ENCODE measurements at places on chromosomes 1 and 21.

DNA sequence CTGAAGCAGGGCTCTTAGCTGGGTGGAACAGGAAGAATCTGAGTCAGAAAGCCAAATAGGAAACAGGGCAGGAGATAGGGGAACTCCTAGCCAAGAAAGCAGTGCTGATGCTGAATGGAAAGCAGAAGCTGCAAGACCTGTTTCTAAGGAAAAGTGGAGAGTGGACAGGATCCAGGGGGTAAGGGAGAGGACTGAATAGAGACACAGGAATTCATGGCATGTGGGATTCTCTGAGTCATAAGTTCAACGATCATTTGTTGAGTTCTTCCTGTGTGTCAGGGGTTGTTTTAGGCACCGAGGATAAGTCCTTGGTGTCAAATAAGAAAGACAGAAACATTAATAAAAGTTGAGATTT lies 153.8 kb upstream of the FGGY start:
- no peak for DNase-seq

DNA sequence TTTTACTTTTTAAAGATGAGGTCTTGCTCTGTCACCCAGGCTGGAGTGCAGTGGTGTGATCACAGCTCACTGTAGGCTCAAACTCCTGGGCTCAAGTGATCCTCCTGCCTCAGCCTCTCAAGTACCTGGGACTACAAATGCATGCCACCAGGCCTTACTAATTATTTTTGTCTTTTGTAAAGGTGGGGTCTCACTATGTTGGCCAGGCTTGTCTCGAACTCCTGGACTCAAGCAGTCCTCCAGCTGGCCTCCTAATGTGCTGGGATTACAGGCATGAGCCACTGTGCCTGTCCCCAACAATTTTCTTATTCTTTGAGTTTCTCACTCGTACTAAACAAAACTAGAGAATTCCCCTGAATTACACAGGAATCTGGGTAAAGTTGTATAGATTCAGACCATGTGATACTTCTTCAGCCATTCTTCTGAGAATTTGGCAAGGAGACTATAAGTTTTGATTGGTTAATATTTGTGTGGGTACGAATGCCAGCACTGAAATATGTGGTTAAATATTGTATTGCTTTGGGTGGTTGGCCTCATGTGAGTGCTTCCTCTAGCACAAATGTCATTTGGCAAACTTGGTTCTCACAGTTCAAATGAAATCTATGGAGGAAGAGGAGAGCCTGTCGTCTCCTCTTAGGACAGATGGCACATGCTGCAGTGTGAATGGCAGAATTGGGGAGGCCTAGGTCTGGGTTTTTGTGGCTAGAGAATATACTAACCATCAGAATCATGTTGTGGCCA lies 104.9 kb downstream of the RUNX1 start:
- no peak for DNase-seq

DNA sequence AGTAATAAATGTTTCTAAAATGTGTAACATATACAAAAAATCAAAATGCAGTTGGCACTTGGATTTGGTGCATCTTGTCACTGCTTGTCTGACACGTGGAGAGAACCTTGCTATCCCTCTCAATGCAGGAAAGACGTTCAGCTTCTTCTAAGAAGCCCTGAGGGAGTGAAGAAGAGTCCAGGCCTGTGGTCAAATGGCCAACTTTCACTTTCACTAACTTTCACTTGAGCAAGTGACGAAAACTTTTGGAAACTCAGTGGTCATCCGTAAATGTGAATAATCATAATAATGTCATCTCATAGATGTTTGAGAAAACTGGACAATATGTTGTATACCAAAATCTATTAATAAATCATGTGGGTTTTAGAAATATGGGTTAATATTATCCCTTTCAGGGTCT lies 61.9 kb downstream of the ERG start:
- no peak for DNase-seq

GRCh38 chr1:157249326-157249725 lies 111.1 kb upstream of the ETV3 start:
- no peak for DNase-seq

- DNase-seq = no peak
Measured at GRCh38 chr1:220426989-220427388, 100.9 kb upstream of the MARK1 start.

DNA sequence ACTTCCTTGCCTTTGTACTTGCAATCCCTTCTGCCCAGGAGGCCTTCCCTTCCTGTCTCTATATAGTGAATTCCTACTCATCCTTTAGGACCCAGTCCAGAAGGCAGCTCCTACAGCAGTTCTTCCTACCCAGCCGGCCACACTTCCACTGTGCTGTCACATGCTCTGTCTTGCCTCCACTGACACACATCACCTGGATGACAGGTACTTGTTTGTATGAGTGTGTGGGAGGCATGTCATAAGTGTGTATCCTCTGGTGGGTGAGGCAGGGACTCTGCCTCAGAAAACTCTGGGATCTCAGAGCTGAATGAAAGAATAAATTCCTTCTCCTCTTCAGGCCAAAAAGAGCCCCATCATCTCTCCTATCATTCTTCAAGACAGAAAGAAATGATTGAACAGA lies 5.1 kb upstream of the OSCP1 start:
- no peak for DNase-seq

DNA sequence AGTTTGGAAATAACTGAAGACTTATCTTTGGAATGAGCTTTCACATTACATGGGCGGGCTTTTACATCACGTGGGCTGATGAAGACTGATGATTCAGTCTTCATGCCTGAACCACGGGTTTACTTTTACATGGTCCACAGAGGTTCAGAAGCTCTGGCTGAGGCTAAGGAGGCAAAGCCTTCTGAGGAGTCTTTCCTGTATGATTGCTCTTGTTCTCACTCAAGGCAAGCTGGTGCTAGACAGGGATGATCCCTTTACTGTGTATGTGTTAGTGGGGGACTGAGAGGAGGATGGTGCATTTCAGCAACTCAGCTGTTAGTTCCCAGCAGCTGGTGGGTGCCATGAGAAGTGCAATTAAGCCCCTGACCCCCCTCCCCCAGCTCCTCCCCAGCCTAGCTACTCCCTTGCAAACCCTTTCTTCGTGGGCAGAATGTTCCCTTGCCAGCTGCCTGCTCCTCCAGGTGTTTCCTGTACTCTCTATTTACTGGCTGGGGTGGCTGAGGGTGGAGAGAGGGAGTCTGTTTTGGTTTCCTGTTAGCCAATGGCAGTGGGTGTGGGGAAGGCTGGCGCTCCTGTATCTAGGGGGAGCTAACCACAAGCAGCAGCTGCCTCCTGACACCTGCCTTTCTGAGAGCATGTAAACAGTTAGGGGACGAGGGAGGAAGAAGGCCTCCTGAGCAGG lies 15.4 kb downstream of the BTG2 start:
- peak; percentile 63 for DNase-seq

GRCh38 chr21:38503583-38503982 lies 5.3 kb upstream of the ERG start:
- no peak for DNase-seq

- DNase-seq = no peak
Measured at GRCh38 chr1:171798765-171799164, 17.3 kb downstream of the METTL13 start.

GRCh38 chr1:222948079-222948478 lies 133.2 kb downstream of the DISP1 start:
- DNase-seq = no peak

DNA sequence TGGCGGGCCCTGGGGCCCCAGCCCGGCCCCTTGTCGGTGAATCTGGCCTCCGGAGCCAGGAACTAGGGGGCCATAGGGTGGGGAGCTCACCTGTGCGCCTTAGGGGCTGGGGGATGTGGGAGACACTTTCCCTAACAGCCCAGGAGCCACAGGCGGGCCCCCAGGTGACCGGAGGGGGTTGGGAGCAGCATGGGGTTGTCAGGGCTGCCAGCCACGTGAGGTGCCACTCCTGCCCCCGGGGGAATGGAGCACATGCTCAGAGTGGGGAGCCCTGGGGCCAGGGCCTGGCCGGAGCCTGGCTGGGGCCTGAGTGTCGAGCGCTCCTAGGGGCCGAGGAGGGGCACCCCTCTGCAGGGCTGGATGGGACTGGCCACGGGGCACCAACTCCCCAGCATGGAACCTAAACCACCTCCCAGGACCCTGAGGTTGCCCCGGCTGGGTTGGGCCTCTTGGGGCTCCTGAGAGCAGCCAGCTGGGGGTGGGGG lies 19.9 kb downstream of the PRXL2B start:
- peak; percentile 25 for DNase-seq

DNA sequence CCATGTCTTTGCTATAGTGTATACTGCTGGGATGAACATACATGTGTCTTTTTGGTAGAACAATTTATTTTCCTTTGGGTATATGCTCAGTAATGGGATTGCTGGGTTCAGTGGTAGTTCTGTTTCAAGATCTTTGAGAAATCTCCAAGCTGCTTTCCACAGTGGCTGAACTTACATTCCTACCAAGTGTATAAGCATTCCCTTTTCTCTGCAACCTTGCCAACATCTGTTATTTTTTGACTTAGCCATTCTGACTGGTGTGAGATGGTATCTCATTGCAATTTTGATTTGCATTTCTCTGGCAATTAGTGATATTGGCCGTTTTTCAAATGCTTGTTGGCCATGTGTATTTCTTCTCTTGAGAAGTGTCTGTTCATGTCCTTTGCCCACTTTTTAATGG lies 37.5 kb upstream of the ANGPTL1 start:
- no peak for DNase-seq

- DNase-seq = peak; percentile 68
Measured at GRCh38 chr1:156858555-156858956, 361 bp downstream of the INSRR start.

DNA sequence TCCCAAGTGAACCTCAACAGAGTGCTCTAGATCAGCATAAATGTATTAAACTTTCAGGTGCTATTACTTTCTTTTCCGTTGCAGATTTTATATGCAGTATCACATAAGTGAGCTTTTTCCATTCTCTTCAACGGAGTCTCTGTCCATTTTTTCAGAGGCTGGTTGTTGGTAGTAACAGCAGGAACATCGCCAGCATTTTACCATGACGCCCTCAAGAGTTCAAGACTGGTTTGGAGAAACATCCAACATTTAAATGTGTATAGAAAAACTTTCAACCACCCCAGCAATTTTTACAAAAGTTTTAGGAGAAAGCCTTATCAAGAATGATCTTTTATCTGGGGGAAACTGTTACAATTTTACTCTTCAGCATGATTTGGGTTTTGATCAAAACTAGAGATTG lies 117.0 kb downstream of the TGFB2 start:
- DNase-seq = no peak

- DNase-seq = no peak
Measured at GRCh38 chr1:71339238-71339637, 258.4 kb upstream of the ZRANB2 start.

DNA sequence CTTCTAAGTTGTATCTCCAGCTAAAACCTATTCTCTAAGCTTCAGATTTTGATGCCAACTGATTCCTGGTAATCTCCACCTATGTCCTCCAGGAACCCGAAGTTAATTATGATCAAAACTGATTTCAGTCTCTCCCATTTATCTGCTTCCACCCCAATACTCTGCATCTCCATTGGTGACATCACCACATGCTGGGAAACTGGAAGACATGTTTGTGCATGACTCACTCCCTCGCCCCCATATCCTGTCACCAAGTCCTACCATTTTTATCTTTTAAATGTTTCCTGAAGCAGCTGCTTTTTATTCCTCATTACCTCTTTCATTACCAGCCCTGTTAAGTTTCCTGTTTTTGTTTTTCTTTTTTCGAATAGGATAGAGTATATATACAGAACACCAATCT lies 228.5 kb downstream of the LRRC40 start:
- no peak for DNase-seq

GRCh38 chr21:34912022-34912945 lies 136.8 kb downstream of the RUNX1 start:
- no peak for DNase-seq

- DNase-seq = no peak
Measured at GRCh38 chr1:201537891-201538611, 876 bp upstream of the NAV1 start.

DNA sequence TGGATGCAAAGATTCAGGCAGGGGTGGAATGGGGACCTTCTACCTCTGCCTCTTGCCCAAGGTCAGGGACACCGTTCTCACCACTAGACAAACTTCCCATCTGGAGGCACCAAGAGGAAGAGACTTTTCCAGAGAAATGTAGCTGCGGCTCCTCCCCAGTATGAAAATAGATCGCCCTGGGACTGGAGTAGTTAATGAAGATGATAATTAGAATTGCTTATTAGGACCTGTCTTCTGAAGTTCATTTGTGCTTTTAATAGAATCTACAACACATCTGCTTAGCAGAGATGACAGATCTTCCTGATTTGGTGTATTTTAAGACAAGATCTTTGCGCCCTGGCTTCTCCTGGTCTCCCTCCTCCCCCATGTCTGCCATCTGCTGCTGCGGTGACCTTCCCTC lies 266.6 kb downstream of the KAZN start:
- no peak for DNase-seq

- peak; percentile 89 for DNase-seq
Measured at GRCh38 chr1:203267347-203267846, 37.9 kb upstream of the BTG2 start.

DNA sequence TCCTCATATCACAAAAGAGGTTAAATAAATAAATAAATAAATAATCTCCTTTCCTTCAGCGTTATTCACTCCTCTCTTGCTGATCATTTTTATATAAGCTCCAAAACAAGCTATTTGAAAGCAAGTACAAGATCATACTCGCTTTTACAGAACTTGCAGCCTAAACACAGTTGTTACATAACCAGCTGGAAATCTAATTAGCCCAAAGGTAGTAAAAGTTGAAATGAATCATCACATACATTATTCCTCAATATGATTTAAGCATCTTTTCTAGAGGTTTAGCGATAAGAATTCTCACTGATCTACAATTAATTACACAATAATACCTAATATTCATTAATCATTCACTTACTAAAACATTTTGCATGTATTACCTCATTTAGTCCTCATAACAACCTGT lies 160.2 kb downstream of the COP1 start:
- DNase-seq = no peak

- DNase-seq = no peak
Measured at GRCh38 chr1:210223226-210223904, 9.2 kb upstream of the SERTAD4 start.
